ENCODE measurements at places on chromosomes 13 and 19.

DNA sequence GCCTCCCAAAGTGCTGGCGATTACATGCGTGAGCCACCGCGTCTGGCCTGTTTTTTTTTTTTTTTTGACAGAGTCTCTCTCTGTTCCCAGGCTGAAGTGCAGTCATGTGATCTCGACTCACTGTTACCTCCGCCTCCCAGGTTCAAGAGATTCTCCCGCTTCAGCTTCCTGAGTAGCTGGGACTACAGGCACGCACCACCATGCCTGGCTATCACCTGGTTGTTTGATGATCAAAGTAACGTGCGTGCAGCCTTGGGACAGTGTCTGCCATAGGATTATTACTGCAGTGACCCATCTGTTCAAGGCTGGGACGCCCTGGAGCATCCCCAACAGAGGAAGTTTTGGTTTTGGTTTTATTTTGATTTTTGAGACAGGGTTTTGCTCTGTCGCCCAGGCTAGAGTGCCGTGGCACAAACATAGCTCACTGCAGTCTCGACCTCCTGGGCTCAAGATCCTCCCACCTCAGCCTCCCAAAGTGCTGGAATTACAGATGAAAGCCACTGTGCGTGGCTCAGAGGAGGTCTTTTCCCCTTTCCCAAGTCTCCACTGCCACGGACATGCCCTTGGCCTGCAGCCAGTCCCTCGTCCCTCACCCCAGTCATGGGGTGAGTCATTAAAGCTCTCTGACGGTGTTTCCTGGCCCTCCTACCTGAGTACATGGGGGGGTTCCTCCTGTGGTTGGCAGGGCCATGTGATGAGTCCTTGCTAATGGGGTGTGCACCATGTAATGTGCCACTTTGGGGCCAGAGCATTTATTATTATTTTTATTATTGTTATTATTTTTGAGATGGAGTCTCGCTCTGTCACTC lies 65.6 kb downstream of the IER2 start:
- no peak for DNase-seq

DNA sequence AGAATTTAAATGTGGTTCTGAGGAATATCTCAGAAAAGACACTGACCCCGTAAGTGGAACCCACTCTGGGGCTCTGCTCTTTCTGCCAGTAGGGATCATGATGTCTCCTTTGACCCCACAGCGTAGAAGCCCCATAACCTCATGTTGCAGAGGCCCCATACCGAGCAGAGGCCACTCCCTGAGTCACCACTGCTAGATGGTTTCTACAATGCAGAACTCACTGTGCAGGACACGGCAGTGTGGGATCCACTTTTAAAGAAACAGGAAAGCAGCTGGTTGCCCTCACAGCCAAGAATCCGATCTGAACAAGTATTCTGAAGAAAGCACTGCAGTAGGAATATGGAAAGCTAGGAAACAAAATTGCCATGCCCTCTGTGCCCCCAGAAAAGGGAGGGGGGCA lies 4.2 kb downstream of the SLC7A1 start:
- DNase-seq, result no peak

GRCh38 chr13:74131227-74131626 lies 3.0 kb downstream of the KLF12 start:
- no peak for DNase-seq

DNA sequence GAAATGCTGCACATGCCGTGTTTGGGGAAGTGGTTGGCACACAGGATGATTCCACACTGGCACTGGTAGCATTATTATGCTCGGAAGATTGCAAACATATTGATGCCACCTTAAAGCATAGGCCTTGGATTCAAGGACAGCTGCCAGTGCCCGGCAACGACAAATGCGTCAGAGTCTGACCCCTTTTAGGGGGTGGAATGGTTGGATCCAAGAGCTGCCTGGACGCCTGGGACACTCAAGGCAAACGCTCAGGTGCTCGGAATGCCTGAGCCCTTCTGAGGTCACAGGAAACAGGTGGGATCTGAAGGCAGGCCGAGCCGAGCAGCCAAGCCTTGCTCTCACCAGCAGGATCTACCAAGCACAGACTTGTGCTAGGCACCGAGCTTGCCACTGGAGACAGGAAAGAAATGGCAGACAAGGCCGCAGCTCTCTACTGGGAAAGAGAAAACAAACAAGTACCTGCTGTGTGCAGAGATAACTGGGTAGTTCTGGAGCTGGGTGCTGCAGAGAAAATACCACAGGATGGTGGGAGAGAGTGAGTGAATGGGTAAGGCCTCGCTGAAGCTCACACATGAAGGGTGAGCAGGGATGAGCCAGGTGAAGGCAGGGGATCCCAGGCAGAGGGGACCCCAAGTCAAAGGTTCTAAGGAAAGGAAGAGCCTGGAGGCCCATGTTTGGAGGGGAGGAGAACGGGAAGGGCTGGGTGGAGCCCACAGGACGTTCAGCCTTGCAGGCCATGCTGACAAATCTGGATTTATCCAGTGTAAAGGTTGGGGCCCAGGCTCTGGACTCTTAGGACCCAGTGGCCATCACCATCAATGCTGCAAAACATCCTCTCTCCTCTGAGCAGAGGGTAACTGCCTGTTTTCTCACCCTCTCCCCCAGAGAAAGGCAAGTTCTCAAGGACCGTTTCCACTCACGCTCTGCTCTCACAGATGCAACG lies 9.2 kb downstream of the RANBP3 start:
- DNase-seq, result no peak

- DNase-seq, result no peak
These were observed 23.9 kb downstream of the GATAD2A start for GRCh38 chr19:19429361-19429760.

- no peak for DNase-seq
These were observed 1202.8 kb downstream of the DIAPH3 start for GRCh38 chr13:58960888-58961287.

- no peak for DNase-seq
These were observed 12.5 kb upstream of the ZNF675 start for GRCh38 chr19:23699521-23699860.

- DNase-seq, result no peak
These were observed 20.1 kb upstream of the NANOS2 start for GRCh38 chr19:45934551-45935230.

DNA sequence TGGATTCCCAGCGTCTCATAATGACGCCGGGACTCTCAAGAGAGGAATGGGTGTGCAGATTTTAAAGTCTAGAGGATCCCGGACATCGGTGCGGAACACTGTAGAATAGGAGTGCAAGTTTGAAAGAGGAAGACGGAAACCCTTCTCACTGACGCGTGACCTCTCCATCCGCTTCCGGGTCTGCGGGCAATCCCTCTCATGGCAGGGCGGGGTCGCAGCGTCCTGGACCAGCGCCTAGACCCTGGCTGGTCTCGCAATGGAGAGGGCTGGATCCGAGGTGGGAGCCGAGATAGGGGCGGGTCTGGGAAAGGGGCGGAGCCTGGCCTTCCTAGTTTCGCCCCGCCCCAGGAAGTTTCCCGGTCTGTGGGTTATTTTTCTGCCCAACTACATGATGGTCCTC lies 4.6 kb upstream of the ZNF845 start:
- no peak for DNase-seq
